ENCODE measurements at places on chromosomes 1 and 21.

GRCh38 chr21:31992391-31992790 is 119.6 kb downstream of the HUNK start:
- DNase-seq = no peak

DNA sequence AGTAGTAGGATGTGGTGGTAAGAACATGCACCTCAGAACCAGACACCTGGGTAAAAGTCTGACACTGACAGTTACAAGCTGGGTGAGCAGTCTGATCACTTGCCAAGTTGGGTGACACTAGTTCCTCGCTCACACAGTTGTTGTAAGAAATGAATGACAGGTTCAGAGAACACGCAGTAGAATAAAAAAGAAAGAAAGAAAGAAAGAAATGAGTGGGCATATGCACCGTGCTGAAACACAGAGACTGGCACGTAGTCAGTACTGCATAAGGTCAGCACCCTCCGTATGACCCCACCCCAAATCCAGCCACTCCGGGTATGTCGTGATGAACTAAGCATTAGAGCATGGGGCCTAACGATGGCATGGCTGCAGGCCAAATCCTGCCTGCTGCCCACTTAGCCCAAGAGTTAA is 90.6 kb downstream of the GLUL start:
- no peak for DNase-seq

GRCh38 chr1:149936170-149936991 is at the start of gene MTMR11:
Gene MTMR11 (minus strand): TSS chr1:149936879. CDS start chr1:149936647, 232 bp downstream.
- peak; percentile 38 for DNase-seq

DNA sequence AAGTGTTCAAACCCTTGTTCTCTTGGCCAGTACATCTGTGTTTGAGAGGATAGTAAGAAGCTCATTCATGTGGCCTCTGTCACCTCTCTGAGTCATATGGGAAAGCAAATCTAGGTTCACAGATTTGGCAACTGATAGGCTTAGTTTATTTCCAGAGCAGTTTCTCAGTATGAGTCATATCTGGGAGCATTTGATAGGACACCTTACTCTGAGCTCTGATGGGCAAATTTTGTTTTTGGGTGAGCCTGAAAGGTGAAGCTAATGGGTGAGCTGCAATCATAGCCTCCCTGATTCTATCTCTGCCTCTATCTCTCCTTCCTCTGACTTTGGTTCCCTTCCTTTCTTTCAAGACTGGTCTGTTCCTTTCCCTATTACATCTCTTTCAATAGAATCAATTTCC is 134.4 kb downstream of the S1PR1 start:
- DNase-seq = no peak

DNA sequence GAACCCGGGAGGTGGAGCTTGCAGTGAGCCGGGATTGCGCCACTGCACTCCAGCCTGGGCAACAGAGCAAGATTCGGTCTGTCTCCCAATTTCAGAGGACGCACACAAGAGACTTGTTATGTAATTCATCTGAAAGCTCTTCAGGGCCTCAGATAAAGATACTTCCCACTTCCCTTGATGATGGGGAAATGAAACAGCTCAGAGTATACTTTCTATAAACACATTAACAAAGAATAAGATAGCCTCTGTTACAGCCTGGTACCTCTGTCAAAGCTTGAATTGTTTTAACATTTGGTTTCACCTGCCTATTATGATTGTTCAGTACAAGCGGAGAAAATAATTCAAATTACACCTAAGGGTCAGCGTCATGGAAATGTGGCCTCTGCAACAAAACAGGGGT is 622.9 kb upstream of the ADGRL4 start:
- no peak for DNase-seq

DNA sequence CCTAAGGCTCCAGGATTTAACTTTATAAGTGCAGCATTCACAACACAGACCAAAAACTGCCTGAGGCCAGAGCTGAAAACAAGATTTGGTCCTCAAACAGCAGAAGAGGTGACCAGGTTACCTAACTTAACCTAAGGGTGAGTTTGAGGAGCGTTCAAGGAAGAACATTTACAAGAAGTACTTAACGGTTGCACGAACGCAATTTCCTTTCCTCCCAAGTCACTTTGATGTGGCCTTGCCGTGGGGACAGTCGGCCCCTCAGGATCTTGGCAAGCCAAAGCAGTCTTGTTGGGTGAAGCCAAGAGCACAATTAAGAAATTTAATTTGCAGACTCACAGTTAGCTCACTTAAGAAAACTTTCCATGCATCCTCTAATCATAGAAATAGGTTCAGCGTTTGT is 202.6 kb upstream of the COA6 start:
- peak; percentile 32 for DNase-seq

- no peak for DNase-seq
Observed at GRCh38 chr1:165697491-165697880, 876 bp downstream of the ALDH9A1 start.

DNA sequence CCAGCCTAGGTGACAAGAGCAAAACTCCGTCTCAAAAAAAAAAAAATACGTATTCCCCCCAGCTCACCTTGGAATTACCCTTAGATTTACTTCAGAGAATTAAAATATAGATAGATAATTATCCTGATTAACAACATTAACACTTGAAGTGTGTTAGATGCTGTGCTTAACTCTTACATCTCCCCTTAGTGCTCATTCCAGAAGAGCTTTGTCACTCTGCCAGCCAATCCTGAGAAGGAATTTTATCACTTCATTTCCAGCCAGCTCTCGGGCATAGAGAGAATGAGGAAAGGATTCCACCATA is 1.6 kb upstream of the SHC1 start:
- no peak for DNase-seq
